ENCODE measurements at places on chromosomes 11 and 22. TPM values are rescaled to one million over a fixed set of nuclear protein-coding genes. Genes with fewer than 3 reads are reported as not detected.

RCOR2 gene
- total RNA-seq: 0.34 TPM

- no peak within 1 kb of the TSS for H3K27ac ChIP-seq
- no peak for DNase-seq
- no peak within 1 kb of the TSS for H3K4me3 ChIP-seq
- peaks cover 51% of the 10 kb centered on the region for H3K27me3 ChIP-seq
Observed at GRCh38 chr11:22337596-22338485, at the start of gene SLC17A6. Gene SLC17A6 (plus strand): TSS chr11:22338381. CDS start chr11:22338534, 153 bp downstream.

MOV10L1 gene
- total RNA-seq: not detected

TRIM66 gene
- 11.7 TPM for total RNA-seq

GRCh38 chr22:36942556-36942955, 29.1 kb downstream of the CSF2RB start:
- no peak for DNase-seq
- H3K27ac ChIP-seq: no peak overlapping the region
- H3K36me3 ChIP-seq: no peaks in the 10 kb centered on the region
- H3K4me3 ChIP-seq: no peak overlapping the region
- peaks cover 2% of the 10 kb centered on the region for H3K27me3 ChIP-seq

MYO7A gene
- 0.29 TPM for total RNA-seq

MEI1 gene
- 22.3 TPM for total RNA-seq

GRCh38 chr11:95916049-95916448, 7.9 kb downstream of the MTMR2 start:
- no peaks in the 10 kb centered on the region for H3K27me3 ChIP-seq
- peaks cover 6% of the 10 kb centered on the region for H3K36me3 ChIP-seq
- DNase-seq: no peak
- H3K27ac ChIP-seq: no peak overlapping the region
- H3K4me1 ChIP-seq: peaks cover 10% of the 10 kb centered on the region

DNA sequence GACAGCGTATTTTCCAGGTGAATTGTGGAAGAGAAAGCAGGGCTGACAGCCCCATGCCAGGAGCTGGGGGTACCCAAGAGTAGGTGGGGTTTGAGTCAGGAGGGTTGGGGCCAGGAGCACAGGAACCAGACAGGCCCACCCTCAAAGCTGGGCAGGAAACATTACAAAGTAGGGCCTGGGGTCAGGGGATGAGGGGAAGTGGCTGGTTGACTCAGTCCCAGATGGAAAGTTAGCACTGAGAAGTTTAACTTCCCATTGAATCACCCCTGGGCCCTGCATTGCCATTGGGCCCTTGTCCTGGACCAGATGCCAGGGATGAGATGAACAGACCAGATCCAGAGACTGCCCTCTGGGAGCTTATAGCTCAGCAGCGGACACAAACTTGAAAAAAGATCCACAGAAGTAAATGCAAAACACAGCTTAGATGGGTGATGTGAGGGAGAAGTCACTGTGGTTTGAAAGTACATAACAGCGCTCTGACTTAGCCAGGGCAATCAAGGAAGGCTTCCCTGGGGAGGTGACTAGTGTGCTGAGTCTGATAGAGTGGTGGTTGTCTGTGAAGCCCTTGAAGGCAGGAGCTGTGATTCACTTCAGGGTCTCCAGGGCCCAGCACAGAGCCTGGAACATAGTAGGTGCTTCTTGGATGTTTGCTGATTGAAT, 2.2 kb downstream of the MAFF start:
- peaks cover 41% of the 10 kb centered on the region for H3K4me1 ChIP-seq
- H3K4me3 ChIP-seq: peak overlapping the region; percentile 86
- peaks cover 3% of the 10 kb centered on the region for H3K27me3 ChIP-seq
- no peak for DNase-seq
- H3K27ac ChIP-seq: peak overlapping the region; percentile 37

PPP1CA gene
- 263 TPM for total RNA-seq

DNA sequence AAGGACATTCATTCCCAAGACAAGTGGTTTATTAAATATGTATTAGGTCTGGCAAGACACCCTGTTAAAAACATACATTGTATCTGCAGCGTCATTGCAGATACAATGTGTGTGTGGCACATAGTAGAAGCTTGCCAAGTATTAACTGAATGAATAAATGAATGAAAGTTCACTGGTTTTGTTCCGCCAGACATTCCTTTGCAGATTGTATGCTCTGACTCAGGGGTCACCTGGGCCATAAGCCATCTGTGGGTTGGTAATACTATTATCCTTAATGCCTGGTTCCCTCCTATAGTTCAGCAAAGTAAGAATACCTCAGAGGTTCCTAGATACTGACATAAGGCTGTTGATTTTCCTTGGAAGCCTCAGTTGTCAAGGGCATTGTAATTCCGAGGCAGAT, 377.3 kb upstream of the CCDC90B start:
- peaks cover 3% of the 10 kb centered on the region for H3K27me3 ChIP-seq
- no peak overlapping the region for H3K27ac ChIP-seq
- no peak overlapping the region for H3K4me3 ChIP-seq
- H3K36me3 ChIP-seq: no peaks in the 10 kb centered on the region
- DNase-seq: no peak

DNA sequence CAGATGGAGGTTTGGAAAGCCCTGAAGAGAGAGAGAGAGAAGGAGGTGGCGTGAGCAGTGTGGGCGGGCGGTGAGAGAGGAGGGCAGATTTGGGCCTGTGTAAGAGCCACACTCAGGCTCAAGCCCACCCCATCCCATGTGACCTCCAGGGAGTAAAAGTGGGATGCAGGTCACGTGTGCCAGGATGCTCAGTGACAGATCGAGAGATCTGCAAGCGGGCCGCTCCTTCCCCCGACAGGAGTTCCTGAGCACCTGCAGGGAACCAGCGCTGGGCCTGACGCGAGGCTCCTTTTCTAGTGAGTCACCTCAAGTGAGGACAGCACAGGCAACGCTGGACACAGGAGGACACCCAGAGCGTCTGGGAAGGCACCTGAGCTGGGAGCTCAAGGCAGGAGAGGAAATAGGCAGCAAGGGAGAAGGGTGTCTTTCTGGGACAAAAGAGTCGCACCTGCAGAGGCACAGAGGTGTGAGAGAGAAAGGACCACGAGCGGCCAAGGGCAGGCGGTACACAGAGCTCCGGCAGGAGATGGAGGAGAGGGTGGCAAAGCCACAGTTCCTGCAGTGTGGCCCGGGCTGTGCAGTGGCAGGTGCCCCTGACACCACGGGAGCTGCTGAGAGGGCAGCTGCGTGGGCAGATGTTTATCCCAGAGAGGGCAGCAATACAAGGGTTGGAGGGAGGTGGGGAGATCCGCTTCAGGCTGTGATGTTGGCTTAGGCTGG, 1294.8 kb downstream of the TBC1D22A start:
- no peak overlapping the region for H3K27ac ChIP-seq
- no peaks in the 10 kb centered on the region for H3K36me3 ChIP-seq
- H3K4me1 ChIP-seq: no peaks in the 10 kb centered on the region
- no peak for DNase-seq
- H3K27me3 ChIP-seq: peaks cover 2% of the 10 kb centered on the region

OR51B4 gene
- not detected for total RNA-seq

DNA sequence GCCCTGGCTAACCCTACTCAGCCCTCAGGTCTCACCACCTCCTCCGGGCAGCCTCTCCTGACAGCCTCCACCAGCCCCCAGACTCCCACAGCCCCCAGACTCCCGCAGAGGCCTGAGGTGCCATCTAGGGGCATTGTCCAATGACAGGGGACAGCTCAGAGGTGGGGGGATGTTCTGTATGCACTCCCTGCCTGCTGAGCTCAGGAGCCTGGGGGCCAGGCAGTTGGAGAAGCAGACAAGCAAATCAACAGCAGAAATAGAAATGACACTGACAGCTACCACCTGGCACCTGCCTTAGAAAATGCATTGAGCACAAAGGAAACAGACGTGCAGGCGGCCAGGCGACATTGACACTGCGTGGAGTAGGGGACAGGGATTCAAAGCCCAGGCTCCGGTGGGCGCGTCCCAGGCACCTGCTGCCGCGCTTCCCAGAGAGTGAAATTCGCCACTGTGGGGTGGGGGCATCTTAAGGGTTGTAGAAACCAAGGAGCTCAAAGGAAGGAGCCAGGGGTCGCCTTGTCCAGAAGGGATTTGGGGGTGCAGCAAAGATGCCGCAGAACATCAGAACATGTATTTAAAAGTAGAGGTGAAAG, 22.5 kb upstream of the WNT7B start:
- H3K27me3 ChIP-seq: peaks cover 2% of the 10 kb centered on the region
- no peaks in the 10 kb centered on the region for H3K4me1 ChIP-seq
- H3K36me3 ChIP-seq: no peaks in the 10 kb centered on the region
- no peak overlapping the region for H3K27ac ChIP-seq
- DNase-seq: no peak
- H3K4me3 ChIP-seq: no peak overlapping the region

DNA sequence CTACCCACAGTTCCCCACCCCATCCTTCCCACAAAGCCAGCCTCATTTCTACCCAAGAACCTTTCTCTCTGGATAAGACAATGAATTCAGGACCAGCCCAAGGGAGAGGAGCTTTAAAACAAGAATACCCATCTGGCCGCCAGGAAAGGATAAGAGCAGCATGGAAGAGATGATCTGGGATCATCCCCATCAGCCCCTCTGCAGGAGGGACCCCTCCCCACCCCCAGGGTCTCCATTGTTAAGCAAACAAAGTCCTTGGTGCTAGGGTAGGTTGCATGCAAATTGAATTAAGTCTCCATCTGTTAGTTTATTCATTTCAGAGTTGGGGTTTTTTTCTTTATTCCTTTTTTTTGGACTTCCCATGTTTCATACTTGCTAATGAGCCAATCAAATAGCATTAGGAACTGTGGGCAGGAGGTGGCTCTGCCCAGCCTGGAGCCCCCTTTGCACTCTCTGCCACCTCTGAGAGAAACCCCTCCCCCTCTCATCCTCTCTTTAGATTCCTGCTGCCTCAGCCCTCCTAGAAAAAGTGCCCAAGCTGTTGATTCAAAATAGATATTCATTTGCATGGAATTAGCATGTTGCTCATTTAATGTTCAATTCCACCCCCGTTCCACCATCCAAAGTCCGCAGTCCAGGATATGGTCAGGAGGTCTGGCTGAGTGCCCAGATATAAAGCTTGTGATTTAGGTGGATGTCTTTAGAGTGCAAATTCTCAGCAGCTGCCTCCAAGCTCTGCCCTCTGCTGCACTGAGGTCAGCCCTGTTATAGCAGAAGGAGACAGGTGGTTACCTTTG, 138.5 kb upstream of the NCAM1 start:
- no peaks in the 10 kb centered on the region for H3K4me1 ChIP-seq
- peaks cover 11% of the 10 kb centered on the region for H3K27me3 ChIP-seq
- no peak overlapping the region for H3K27ac ChIP-seq

PRODH gene
- 1.0 TPM for total RNA-seq

MS4A1 gene
- total RNA-seq: not detected

GRCh38 chr22:19849835-19850762, 4.6 kb downstream of the GNB1L start:
- peaks cover 20% of the 10 kb centered on the region for H3K36me3 ChIP-seq
- H3K4me1 ChIP-seq: peaks cover 23% of the 10 kb centered on the region
- H3K27ac ChIP-seq: no peak overlapping the region
- H3K4me3 ChIP-seq: no peak overlapping the region

FAM168A gene
- 19.5 TPM for total RNA-seq

GRCh38 chr22:42151924-42152635, 21.5 kb upstream of the CYP2D6 start:
- H3K27ac ChIP-seq: no peak overlapping the region
- H3K4me3 ChIP-seq: no peak overlapping the region
- DNase-seq: no peak
- H3K27me3 ChIP-seq: no peaks in the 10 kb centered on the region
- no peaks in the 10 kb centered on the region for H3K4me1 ChIP-seq

LRP4 gene
- total RNA-seq: 0.15 TPM

GLYATL2 gene
- total RNA-seq: not detected

DNA sequence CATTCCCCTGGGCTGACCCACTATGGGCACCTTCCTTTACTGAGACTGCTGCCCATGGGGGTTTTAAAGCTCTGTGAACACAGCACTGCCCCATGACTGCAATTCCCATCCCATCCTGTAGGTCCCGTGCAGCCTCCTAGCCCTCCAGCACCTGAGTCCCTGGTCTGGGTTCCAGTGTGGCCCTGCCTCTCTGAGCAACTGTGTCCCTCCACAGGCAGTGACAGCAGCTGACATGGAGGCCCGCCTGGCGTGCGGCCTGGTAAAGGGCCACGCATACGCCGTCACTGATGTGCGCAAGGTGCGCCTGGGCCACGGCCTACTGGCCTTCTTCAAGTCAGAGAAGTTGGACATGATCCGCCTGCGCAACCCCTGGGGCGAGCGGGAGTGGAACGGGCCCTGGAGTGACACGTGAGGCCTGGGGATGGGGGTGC, 12.6 kb downstream of the OMP start:
- no peaks in the 10 kb centered on the region for H3K27me3 ChIP-seq
- H3K4me3 ChIP-seq: no peak overlapping the region
- H3K27ac ChIP-seq: no peak overlapping the region

IL18BP gene
- 18.5 TPM for total RNA-seq

- peaks cover 25% of the 10 kb centered on the region for H3K36me3 ChIP-seq
- no peak for DNase-seq
- no peak overlapping the region for H3K4me3 ChIP-seq
- H3K27me3 ChIP-seq: no peaks in the 10 kb centered on the region
- peak overlapping the region; percentile 99 for H3K27ac ChIP-seq
Observed at GRCh38 chr22:25747245-25747944, 5.4 kb downstream of the MYO18B start.

TMEM121B gene
- 0.20 TPM for total RNA-seq

GRCh38 chr11:91489989-91490388, 734.6 kb upstream of the FAT3 start:
- no peak overlapping the region for H3K4me3 ChIP-seq
- DNase-seq: no peak
- H3K27ac ChIP-seq: no peak overlapping the region
- no peaks in the 10 kb centered on the region for H3K27me3 ChIP-seq

GRCh38 chr22:24436553-24436952, 9.2 kb downstream of the ADORA2A start:
- no peak for DNase-seq
- peaks cover 3% of the 10 kb centered on the region for H3K27me3 ChIP-seq
- H3K4me3 ChIP-seq: peak overlapping the region; percentile 25
- peaks cover 75% of the 10 kb centered on the region for H3K4me1 ChIP-seq

DNA sequence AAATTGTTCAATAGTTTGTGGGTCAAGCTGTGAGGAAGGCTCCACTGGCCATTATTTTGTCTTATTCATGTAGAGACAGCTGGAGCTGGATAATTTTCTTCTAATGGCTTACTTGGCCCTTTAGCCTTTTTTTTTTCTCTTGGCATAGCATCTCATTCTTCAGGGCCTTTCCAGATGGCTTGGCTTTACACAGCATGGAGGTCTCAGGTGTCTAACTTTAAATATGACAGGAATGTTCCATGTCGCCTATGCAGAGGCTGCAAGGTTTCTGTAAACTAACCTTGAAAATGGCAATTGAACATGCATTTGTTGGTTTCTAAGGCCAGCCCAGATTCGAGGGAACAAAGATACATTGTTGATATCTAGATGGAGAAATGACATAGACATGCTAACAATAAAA, 247.9 kb upstream of the CNTN5 start:
- no peaks in the 10 kb centered on the region for H3K36me3 ChIP-seq
- no peaks in the 10 kb centered on the region for H3K4me1 ChIP-seq
- no peaks in the 10 kb centered on the region for H3K27me3 ChIP-seq
- no peak for DNase-seq

GRCh38 chr22:24843048-24843447, 37.0 kb downstream of the SGSM1 start:
- H3K27ac ChIP-seq: no peak overlapping the region
- H3K36me3 ChIP-seq: no peaks in the 10 kb centered on the region
- H3K4me3 ChIP-seq: no peak overlapping the region
- peaks cover 2% of the 10 kb centered on the region for H3K27me3 ChIP-seq
- no peak for DNase-seq

GRCh38 chr11:116379185-116379828, 393.5 kb downstream of the BUD13 start:
- no peaks in the 10 kb centered on the region for H3K36me3 ChIP-seq
- H3K27me3 ChIP-seq: peaks cover 3% of the 10 kb centered on the region
- H3K4me1 ChIP-seq: no peaks in the 10 kb centered on the region
- no peak for DNase-seq
- no peak overlapping the region for H3K27ac ChIP-seq

All from activated T-helper 1 cell treated with anti-CD3 and anti-CD28 coated beads, Interleukin-12 subunit alpha, Interleukin-12 subunit beta, Interleukin-2, Interleukin-4 antibody, amounts not matched to agents 30 ng/mL and 10 ng/mL and 1 ng/mL, durations not matched to agents 14 hours and 24 hours and 36 hours (primary cell).